ENCODE measurements at places on chromosomes 13 and 19.
A peak's percentile ranks its signal among the peaks of the same experiment; 100 is the strongest.

DNA sequence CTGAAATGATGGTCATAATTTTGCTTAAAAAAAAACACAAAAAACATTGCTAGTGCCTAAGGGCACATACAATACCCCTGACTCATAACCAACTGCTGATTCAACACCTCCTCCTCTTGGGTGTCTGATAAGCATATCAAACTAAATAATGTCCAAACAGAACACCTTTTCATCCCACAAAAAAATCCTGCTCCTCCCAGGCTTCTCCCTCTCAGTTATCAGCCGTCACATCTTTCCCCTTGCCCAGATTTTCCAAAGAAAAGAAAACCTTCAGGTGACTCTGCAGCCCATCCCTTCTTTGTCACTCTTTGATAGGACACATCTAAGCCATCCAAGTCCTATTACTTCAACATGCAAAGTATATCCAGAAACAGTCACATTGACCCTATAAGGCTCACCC is 46.9 kb downstream of the ABCC4 start:
- DNase-seq = no peak

DNA sequence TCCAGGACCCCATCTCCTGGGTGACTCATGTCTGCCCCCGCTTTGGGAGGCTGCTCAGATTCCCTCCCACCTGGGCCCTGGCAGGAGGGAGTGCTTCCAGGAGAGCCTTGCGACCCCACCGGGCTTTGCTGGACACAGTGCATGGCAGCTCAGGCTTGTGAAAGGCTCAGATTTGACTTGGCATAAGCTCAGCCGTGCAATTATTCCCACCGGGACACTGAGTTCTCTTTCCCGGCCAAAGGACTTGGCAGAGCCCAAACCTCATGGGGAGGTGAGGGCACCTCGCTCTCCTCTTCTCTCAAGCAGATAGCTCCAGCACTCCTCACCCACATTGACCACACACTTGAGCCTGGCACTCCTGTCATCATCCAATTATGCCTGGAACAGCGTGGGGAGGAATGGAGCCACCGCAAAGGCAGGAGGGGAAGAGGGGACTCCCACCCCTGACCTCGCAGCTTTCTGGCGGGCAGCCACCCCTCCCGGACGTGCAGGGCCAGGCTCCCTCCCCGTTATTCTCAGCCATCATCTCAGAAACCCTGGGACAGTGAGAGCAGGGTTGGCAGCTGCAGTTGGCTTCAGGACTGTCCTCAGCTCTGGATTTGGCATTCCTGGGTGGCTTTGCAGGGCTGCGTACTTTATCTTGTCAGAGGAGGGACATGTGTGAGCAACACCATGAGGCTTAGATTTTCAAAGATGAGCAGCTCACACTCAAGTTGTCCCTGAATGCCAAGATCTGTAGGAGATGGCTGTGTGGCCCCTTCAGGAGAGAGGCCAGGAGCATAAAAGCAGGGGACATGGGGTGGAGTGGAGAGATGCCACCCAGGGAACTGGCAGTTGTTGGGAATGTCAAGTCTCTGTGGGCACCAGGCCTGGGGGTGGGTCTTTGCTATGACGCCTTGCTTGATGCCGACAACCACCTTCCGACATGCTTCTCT is 306.2 kb downstream of the TEX29 start:
- DNase-seq = no peak

GRCh38 chr13:97211300-97211699 is 10.8 kb upstream of the MBNL2 start:
- no peak for DNase-seq

- DNase-seq = no peak
Observed at GRCh38 chr19:41480336-41480735, 37.4 kb downstream of the ERICH4 start.

DNA sequence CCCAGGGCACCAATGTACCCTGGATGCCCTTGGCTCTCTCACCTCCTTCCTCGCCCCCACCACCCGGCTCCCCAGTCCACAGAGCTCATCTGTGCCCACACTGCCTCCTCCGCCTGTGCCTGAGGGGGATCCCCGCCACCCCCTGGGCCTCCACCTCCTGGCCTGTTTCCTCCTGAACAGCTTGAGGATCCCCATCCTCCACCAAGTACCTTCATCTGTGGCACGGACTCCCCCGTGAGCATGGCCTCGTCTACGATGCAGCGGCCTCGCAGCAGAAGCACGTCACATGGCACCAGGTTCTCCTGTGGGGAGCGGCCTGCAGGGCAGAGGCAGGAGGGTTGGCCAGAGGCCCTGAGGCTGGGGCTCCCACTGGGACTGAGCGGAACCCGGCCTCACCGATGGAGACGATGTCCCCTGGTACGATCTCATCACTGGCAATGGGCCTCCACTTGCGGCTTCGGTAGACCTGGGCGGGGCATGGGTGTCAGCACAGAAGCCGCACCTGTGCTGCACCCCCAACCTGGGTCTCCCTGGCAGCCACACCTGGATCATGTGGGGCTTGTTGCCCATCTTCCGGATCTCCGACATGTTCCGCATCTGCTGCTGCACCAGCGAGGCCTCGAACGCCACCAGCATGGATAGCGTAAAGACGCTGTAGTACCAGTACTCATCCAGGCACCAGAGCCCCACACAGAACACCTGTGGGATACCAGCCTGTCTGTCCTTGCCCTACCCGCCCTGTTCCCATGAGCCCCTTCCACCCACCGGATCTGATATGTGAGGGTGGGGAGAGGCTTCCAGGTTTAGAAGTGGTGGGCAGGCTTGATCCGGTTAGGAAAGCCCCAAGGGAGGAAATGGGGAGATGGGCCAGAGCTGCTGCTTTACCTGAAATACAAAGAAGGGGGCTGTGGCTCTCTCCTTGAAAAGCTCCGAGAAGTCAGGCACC is 6.8 kb downstream of the ATP13A1 start:
- DNase-seq = no peak

DNA sequence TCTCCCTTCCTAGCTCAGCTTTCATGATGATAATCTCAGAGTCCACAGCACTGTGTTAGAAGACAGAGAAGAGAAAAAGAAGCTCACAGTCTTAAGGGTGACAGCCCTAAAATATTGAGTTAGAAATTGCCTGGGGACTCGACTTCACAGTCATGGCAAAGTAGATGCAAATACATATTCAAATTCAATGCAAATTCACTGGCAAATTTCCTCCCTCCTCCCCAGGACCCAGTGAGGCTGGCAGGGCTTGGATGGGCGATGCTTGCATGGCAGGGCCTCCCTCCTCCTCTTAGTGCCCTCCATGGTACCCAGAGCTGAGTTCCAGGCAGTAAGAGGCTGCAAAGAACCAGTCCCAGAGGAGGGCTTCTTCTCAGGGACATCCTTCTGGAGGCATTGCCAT is 115.6 kb upstream of the UQCRFS1 start:
- DNase-seq = no peak

GRCh38 chr19:20969898-20970297 is 46.8 kb downstream of the ZNF85 start:
- DNase-seq = no peak

- DNase-seq = no peak
Observed at GRCh38 chr13:52827839-52828238, 20.6 kb downstream of the PCDH8 start.

DNA sequence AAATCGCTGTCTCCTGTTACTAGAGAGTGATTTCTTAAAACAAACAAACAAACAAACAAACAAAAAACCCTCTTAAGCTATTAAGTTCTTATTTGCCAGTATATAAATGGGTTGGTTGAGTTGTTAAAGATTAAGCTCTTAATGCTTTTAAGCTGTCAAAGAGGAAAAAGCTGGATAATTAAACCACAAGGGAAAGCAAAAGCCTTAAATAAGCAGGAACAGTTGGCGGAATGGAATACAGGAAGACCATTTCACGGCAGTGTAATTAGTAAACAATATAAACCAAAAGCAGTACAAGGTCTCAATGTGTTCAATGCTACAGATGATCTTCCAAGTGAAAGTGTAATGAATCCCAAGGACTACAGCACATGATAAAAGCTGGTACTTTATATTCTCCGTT is 32.2 kb upstream of the GGACT start:
- no peak for DNase-seq

- DNase-seq = no peak
Observed at GRCh38 chr13:39317291-39317690, 279.0 kb downstream of the NHLRC3 start.

GRCh38 chr19:30325676-30326392 is 46.4 kb upstream of the ZNF536 start:
- DNase-seq = no peak

DNA sequence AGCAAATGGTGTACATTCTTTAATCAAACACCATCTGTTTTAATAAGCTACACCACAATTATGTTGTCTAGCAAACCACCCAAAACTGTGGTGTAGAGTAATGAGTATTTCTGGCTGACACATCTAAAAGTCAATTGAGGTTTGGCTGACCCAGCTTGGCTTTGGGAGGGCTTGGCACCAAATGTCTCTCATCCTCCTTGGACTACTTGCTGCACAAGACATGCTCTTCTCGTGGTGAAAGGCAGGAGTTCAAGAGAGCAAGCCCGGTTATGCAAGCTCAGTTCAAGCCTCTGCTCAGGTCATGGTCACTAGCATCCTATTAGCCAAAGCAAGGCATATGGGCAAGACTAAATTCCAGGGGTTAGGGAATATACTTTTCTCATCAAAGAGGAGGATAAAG is 37.1 kb downstream of the LACC1 start:
- no peak for DNase-seq

DNA sequence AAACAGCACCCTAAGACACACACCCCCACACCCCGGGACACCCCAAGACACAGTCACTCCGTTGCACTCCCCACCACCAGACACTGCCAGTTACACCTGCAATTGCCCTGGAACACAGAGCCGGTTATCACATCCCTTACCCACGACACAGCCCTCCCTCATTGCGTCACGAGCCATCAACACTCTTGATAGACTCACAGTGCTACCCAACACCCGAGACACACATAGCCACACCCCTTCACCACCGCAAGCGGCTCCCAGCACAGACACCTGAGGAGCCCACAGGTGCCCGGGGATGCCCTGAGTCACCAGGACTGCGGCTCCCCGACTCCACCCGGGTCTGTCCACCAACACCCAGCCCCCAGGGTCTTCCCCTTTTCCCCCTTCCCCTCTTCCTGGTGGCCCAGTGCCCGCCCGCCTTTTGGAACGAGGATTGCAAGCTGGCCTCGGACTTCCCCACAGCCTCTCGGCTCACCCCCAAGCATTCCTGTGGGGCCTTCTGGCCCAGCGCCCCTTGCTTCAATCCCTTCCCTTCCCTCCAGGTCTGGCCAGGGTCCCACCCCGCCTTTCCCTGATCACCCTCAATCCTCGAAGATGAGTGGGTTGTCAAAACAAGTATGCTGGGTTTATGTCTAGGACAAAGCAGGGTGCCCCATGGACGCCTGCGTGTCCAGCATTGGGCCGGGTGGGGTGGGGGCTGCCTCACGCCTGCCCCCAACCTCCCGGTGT is 1.7 kb upstream of the PTGER1 start:
- DNase-seq = peak; percentile 77

DNA sequence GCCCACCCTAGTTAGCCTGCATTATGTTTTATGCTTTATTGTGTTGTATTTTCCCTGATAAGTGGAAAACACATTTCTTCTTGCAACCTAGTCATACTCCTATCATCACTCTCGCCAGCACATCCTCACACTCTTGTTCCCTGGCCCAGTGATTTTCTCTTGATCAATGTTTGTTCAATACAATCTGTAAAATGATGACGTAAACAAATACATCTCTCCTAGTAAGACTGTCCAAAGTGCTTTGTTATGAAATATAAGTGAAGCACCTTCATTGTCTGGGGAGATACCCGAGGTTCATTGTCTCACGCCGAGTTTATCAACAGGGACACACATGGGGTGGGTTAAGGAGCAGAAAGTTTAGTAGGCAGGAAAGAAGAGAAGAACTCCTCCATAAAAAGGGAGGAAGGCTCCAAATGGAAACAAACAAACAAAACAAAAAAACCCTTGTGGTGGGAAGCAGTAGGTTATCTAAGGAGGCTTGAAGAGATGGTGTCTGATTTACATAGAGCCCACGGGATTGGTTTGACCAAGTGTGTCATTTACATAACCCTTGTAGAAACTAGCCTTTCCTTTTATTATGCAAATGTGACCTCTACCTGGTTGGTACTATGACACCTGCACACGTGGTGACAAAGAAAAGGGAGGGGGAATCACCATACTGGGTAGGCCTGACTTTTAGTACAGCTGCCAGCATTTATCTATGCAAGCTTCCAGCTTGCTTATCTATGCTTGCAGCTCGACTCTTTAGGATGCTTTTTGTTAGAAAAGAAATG is 1317.9 kb upstream of the SPRY2 start:
- no peak for DNase-seq

- no peak for DNase-seq
Observed at GRCh38 chr19:35565016-35565856, 1.8 kb upstream of the ATP4A start.

GRCh38 chr19:45306040-45306439 is 16.6 kb downstream of the CKM start:
- no peak for DNase-seq

- no peak for DNase-seq
Observed at GRCh38 chr13:69817333-69817869, 290.2 kb upstream of the ATXN8OS start.

DNA sequence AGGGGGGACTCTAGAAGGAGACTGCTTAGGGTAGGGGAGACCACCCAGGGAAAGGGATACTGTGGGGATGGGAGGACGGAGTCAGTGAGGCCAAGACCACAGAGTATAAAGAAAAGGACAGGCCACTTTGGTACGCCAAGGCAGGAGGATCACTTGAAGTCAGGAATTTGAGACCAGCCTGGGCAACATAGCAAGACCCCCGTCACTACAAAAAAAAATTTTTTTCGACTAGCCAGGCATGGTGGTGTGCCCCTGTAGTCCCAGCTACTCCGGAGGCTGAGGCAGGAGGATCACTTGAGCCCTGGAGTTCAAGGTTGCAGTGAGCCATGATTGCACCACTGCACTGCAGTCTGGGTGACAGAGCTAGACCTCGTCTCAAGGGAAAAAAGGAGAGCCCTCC is 6.6 kb downstream of the IFNL3 start:
- no peak for DNase-seq

- no peak for DNase-seq
Observed at GRCh38 chr19:7099597-7099921, 30.1 kb downstream of the ZNF557 start.

DNA sequence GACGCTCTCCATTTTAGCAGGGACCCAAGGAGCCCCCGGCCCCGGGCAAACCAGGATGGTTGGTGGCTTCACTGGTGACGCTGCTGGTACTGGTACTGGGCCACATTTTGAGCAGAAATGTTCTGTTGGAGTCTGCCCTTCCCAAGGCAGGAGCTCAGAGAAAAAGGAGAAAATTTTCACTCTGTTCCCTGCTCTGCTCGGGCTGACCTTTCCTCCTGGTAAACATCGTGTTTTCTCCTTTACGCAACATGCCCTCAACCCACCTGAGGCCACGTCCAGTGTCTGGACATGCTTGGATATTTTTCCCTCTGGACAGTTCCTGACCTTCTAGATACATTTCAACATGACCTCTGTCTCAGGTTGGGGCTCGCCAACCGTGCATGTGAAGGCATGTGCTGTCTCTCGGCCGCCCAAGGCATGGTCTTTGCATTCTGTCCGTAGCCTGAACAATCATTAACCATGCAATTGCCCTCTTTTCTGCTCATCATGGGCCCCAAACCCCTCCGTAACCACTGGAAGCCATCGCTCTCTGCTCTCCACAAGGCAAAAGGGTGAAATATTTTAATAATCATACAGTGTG is 115.2 kb upstream of the PEG3 start:
- no peak for DNase-seq

GRCh38 chr13:48564056-48564455 is 31.2 kb upstream of the RCBTB2 start:
- peak; percentile 54 for DNase-seq

GRCh38 chr13:50649211-50649610 is 194.3 kb downstream of the DLEU7 start:
- DNase-seq = no peak

Data from erythroblast (primary cell).